ENCODE measurements at places on chromosomes 11 and 22.

DNA sequence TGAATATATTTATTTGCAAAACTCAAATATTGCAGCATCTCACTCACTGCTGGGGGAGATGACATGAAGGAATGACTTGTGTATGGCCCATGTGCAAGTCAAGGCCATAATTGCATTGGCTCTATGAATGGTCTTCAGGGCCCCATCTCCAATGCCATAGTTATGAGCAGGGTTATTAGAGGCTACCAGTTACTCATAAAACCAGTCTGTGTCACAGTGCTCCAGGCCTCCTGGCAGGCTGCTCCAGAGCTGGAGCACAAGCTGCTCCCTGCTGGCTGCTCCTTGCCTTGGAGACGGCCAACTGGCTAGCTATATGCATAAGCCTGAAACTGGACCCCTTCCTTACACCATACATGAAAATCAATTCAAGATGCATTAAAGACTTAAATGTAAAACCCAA, 145.7 kb downstream of the TRPC6 start:
- DNase-seq, result no peak

GRCh38 chr11:19679952-19680828, 32.4 kb upstream of the NAV2 start:
- no peak for DNase-seq

DNA sequence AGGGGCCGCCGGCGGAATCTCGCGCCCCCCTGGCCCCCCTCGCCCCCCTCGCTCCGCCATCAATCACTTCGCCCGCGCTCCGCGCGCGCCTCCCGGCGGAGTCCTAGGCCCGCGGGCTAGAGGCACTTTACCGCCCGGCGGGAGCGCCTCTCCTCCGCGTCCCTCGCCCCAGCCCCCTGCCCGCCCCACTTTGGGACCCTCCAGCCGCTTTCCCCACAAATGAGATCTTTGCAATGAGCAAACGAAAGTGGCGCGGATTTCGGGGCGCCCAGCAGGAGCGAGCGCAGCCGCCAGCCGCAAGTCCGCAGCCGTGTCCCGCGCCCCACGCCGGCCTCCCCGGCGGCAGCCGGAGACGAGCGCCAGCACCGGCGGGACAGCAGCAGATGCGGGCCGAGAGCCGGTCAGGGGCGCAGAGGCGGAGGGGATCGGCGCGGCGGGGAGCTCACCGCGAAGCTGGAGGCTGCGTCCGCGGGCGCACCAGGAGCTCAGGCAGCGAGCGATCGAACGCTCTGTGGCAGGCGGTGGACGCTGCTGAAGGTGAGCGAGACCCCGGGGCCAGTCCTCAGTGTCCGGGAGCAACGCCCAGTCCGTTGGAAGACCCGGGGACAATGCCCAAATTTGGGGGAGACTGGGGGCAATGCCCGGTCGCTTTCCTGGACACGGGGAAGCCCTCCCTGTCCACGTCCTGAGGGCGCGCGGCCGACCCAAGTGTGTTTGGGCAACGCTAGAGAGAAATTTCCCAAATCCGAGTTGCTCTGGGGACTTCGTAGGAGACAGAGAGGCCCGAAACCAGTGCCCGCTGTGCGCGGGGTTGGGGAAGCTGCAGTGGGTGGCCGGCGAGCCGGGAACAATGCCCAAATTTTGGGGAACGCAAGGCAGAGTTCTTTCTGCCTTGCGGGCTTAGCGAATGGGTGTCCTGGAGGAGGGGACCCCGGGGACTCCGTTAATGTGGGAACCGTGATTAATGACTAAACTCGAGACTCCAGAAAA, 1.5 kb upstream of the IGF2 start:
- DNase-seq, result no peak

- no peak for DNase-seq
Measured at GRCh38 chr22:47997052-47997590, 1234.7 kb downstream of the TBC1D22A start.

DNA sequence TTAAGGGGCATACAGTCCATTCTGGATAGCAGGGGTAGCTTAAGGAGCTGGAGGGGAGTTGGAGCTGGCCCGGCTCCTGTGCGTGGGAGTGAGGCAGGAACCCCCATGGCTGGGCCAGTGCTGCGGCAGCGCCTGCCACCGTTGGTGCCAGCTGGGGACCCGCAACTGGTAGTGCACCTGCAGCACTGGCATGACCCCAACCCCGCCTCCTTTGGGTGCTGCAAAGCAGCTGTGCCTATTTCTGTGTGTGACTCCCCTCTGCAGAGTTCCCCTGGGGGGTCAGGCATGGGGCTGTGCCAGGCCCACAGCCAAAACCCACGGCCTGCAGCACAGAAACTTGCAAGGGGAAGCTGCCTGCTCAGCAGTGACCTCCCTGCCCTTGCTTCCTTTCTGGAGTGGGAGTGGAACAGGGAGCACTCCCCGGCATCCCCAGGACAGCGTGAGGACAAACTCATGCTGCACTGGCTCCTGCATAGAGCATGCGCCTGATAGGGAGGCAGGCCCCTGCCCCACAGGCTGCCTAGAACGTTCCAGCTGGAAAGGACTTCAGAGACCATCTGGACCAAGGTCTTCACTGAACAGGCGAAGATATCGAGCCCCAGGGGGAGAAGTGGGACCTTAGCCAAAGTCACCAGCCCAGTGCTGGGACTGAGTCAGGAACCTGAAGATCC, 26.2 kb upstream of the RAB1B start:
- no peak for DNase-seq

DNA sequence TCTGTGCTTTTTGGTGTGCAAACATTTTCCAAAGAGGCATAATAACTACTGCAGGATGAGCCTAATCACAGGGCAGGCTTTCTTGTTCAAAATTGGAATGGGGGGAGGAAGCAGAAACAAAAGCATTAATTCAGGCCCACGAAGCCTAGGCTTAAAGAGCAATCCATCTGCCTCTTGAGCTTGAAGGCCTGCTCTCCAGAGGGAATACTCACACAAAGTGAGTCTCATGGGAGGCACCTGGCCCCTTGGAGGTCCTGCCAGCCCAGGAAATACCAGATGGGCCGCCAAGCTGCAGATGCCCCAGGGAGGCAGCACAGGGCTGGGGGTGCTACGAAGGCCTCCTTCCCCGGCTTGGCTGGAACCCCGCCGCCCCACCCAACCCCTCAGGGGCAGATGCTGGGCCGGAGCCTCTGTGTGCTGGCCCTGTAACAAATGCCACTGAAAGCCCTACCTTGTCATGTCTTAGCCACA, 39.3 kb upstream of the COMT start:
- no peak for DNase-seq

- DNase-seq, result no peak
Measured at GRCh38 chr11:120563703-120564572, 52.4 kb downstream of the GRIK4 start.

GRCh38 chr11:61513143-61513765, 4.7 kb downstream of the LRRC10B start:
- DNase-seq, result no peak

- no peak for DNase-seq
Measured at GRCh38 chr11:16402654-16403447, 46.5 kb upstream of the SOX6 start.

GRCh38 chr11:72685560-72686480, 11.6 kb upstream of the PDE2A start:
- DNase-seq, result peak; percentile 51

GRCh38 chr11:2655834-2656622, 43.8 kb downstream of the KCNQ1OT1 start:
- DNase-seq, result no peak

GRCh38 chr22:30399718-30400117, 2.9 kb downstream of the SEC14L2 start:
- DNase-seq, result no peak

DNA sequence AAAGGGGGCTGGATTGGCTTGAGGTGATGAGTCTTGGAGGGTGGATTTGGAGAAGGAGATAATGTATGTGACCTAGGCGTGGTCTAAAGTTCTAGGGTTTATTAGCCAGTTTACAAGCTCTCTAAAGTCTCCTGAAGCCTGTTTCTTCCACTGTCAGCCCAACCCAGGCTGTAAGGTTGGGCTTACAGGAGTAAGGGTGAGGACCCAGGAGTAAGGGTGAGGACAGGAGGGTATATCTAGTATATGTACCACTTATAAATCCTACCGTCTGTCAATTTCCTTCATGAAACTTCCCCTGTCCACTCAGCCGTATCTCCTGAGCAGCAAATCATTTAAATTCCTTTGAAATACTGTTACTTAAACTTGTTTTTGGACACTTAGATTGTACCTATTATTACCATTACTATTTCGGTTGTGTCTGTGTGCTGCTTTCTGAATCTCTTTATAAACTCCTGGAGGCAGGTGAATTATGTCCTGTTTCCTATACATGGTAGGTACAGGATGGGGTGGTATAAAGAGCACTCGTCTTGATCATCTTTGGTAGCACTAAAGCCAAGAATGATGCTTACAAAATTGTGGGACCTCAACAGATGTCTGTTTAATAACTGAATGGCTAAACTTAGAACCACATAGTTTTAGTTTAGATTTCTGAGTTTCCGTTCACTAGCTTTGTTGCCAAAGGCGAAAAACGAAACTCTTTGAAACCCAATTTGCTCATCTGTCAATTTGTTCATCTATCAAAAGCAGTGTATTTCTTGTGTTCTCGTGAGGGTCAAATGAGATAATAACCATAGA, 192.0 kb downstream of the GRIK4 start:
- DNase-seq, result no peak

DNA sequence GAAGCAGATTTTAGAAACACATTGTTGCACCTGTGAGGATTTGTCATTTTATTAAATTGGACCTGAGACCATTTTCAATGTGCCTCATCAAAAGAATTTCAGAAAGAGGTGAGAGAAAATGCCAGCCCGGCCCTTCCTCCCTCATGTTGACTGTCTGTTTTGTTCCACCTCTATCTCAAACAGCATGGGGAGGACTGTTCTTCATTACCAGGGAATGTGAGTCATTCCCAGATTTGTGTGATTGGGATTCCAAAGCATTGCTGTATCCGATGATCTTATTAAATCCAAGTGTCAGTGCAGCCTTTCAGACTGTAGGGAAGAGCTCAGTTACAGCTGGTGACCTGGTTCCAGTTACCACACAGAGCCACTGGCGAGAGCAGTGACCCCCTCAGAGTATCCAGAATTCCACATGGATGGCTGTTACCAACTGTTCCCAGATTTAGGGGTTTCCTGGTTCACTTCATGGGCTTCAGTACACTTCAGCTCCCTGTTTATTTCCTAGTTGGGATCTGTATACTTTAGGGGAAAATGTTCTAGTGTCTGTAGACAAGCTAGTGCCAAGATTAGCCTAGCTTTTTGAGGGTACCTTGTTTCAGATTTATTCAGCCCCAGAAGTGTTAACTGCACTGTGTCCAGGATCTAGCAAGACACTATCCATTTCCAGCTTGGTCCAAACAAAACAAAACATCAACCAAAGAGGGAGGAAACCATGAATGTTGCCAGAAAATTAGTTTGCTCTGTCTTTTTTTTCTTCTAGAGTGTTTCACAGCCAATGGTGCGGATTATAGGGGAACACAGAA, 20.9 kb downstream of the KREMEN1 start:
- no peak for DNase-seq

DNA sequence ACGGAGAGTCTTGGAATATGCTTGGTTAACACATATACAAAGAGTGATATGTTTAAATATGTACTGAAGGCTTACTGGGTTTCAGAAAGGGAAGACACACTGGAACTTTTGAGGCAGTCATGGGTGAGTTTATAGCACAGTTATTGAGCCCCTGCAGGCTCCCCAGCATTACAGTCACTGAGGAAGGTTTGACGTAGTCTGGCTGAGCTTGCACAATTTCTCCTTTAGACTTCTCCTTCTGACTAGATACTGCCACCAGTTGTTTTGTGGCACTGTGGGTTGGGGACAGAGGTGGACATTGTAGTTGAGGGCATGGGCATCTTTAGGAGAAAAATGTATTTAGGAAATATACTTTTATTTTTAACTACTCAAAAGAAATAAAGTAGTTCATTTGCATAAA, 285.4 kb downstream of the C11orf87 start:
- no peak for DNase-seq

GRCh38 chr11:115939104-115939730, 435.0 kb upstream of the CADM1 start:
- DNase-seq, result no peak
